Mesenteric fat pad (tissue), 1 donor: ENCODE measurements at places on chromosomes 2 and 18. TPM values are rescaled to one million over a fixed set of nuclear protein-coding genes. Genes with fewer than 3 reads are reported as not detected.

Gene SLC9A2
- not detected for total RNA-seq

DNA sequence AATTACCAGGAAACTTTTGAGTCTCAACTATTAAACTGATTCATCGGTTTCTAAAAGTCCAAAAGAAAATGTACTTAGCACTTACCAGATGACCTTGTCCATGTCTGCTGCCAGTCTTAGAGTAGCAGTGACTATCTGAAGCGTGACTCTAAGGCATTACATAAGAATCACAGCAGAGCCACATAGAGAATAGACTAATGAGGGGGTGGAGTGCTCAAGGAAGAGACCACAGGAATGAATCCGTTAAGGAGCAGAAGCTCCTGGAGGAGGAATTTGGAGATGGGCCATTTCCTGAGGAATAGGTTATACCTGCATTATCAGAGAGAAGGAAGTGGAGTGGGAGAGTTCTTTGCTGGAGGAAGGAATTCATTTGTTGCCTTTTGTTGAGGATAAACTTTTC lies 116.0 kb downstream of the MAP3K20 start:
- DNase-seq: no peak

DNA sequence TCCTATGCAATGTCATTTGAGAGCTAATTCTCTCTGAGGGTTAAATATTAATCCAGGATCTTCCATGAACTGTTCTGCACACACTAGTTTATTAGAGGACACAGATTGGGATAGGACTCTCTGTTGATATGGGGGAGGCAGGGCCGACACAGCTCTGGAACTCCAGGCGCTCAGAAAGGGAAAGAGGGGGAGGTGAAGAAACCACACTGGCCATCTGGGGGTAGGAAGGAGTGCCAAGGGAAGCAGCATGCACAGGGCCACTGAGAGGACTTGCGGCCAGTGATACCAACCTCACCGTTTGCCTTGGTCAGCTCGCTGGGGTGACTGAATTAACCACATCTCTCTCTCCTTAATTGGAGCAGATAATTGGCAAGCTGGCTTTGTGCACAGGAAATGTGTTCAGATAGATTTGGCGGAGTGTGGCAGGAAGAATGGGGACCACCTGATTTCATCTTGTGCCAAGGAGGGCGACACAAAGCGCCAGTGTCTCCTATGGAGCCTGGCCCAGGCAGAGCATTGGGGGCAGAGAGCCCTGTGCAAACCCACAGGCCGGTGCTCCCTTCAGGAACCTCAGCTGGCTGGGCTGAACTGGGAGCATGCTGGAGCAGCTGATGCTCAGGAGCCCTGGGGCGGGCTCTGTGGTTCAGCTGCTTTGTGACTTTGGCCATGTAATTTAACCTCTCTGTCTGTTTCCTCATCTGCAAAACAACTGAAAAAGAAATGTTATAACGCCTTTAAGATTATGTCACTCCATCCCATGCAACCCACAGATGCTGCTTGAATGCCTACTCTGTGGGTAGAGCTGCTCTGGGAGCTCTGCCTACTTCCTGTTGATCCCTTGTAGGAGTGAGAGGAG lies 114.7 kb upstream of the STON1 start:
- no peak for DNase-seq

DNA sequence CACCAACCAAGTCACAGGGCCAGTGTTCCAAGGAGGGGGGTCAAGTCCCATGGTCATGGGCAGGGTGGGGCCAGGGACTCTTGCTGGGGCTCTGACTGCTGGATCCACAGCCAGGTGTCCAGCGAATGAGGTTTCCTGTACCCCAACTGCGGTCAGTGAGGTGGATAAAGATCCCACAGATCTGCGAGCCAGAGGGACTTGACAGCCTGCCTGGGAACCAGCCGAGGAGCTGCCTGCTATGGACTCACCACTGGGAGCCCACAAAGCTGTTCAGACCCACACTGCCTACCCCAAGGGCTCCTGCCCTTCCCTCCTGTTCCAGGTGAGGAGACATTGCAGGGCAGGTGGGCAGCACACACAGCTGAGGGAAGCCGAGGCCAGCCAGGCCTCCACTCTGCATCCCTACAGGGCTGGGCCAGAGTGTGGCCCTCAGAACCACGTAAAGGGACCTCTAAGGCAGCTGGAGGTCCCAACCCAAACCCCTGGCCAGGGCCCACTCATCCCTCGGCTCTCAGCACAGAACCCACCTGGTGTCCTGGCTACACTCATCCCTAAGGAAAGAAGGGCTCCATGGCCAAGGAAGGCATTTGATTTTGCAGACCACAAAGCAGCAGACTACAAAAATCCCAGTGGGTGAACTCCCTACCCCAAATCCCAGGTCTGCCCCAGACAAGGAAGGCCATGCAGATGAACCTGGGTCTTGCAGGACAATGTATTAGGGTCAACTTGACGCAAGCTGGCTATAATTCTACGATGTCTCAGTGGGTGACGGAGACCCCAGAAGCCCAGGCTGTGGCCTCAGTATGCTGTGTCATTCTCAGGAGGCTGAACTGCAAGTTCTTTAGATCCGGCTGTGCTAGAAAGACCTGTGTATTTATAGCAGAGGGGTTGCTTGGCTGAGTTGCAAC lies 209.2 kb downstream of the MGAT5 start:
- DNase-seq: peak; percentile 78

DNA sequence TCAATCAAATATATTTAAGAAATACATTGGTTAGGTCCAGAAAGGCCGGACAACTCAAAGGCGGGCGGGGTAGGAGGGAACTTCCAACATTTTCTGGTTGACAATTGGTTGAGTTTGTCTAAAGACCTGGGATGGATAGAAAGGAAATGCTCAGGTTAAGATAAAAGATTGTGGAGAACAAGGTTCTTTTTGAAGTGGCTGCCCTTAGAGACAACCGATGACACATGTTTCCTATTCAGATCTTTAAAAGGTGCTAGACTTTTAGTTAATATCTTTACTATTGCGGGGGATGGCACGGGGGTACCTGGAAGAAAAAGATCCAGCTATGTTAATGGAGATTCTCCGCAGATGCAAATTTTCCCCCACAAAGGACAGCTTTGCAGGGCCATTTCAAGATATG lies 10.0 kb upstream of the AP1S3 start:
- no peak for DNase-seq

GRCh38 chr2:162212366-162212765 lies 30.9 kb downstream of the FAP start:
- DNase-seq: no peak

DNA sequence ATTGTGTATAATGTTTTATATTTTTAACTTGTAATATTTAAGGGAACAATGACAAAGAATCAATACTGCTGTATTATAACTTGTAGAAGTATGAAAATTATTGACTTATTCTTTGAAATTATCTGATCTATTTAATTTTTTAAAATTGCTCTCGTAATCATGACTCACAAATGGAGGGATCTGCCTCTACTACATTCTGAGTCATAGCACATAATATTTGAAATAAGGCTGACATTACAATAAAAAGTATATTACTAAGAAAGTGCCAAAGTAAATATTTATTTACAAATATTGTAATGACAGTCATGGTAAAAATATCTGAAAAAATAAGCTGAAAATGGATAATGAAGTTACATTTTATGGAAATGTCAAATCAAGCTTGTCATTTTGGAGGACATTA lies 1144.6 kb upstream of the CDH2 start:
- DNase-seq: no peak

Gene CETN1
- total RNA-seq: not detected

DNA sequence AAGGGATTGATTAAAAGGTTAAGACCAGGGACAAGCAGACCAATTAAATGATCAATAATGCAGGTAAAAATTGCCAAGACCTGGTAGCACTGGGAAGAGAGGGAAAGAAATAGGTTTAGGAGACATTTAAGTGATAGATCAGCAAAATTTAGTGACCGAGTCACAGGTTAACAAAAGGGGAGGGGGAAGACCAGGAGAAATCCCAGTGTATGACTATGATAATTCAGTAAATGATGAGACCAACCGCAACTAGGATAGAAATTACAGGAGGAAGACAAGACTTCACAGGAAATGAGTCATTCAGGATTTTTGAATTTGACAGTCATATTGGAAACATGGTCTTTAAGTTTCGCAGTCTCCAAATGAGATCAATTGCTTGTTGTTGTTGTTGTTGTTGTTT lies 62.9 kb downstream of the COBLL1 start:
- no peak for DNase-seq

GRCh38 chr2:85164145-85164569 lies 31.0 kb downstream of the TCF7L1 start:
- peak; percentile 41 for DNase-seq

Gene C2orf92
- total RNA-seq: 5.9 TPM

- DNase-seq: no peak
Observed at GRCh38 chr2:11625671-11626070, 44.3 kb downstream of the NTSR2 start.
